Mucosa of descending colon (tissue), 3 donors: ENCODE measurements at places on chromosomes 12 and 14.

- DNase-seq = no peak
These were observed 599 bp upstream of the TRHDE start for GRCh38 chr12:72271451-72272090.

DNA sequence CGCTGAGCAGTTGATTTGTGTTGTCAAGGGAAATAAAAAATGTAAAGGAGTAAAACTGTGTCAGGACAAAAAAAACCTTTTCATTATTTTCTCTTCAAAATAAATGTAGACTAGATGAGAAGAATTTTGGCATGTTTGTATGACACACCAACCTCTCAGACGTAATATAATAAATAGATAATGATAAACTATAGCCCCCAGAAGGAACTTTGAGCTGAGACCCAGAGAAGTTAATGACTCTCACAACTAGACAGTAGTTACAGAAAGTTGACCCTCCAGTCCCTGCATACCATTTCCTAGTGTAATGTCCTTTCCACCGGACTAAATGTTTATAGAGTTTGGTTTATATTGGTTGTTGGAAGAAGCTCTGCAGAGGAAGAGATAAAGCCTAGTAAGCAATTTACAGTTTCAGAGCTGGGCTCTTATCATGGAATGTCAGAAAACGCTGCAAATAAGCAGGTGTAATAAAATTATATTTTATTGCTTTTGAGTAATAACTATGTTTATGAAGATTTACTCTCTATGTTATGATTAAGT is 97.3 kb downstream of the TRHDE start:
- no peak for DNase-seq

DNA sequence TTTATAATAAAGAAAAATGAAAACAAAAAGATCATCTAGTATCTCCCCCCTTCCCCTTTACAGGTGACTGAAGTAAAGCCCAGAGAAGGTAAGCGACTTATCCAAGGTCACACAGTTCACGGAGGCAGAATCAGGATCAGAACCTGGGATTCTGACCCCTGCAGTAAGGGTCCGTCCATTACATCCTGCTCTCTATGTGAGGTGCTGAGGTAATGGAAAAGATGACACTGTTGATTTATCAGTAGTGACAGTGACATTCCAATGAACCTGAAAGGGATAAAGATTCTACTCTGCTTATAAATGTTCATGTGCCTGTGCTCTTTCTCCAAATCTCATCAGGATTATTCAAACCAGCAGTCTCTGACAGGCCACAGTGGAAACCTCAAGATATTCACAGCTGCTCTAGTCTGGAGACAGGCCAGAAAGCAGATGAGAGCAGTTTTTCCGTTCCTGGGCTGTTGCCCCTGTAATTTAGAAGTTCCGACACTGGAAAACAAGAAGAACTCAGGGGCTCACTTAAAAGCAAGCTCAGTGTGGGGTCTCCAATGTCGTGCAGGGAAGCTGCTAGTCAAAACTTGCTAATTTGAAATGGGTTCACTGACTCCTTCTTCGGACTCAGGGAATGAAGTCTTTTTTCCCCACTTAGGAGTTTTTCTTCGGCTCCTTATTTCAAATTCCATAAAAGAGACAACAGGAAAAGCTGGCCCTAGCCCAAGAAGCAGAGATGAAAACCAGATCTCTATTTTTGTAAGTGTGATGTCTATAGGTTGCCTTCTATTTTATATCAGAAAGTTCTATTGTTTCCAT is 131.8 kb upstream of the EEA1 start:
- DNase-seq = no peak

- peak; percentile 98 for DNase-seq
These were observed at the start of gene NUMB for GRCh38 chr14:73458183-73458976. Gene NUMB, minus strand, starts transcription at chr14:73458546. Its CDS starts 102,795 bp downstream, at chr14:73355751.

- peak; percentile 57 for DNase-seq
These were observed 4.0 kb downstream of the FBXL14 start for GRCh38 chr12:1590221-1590979.
